T-helper 17 cell (primary cell): ENCODE measurements at places on chromosomes 3 and 15.

DNA sequence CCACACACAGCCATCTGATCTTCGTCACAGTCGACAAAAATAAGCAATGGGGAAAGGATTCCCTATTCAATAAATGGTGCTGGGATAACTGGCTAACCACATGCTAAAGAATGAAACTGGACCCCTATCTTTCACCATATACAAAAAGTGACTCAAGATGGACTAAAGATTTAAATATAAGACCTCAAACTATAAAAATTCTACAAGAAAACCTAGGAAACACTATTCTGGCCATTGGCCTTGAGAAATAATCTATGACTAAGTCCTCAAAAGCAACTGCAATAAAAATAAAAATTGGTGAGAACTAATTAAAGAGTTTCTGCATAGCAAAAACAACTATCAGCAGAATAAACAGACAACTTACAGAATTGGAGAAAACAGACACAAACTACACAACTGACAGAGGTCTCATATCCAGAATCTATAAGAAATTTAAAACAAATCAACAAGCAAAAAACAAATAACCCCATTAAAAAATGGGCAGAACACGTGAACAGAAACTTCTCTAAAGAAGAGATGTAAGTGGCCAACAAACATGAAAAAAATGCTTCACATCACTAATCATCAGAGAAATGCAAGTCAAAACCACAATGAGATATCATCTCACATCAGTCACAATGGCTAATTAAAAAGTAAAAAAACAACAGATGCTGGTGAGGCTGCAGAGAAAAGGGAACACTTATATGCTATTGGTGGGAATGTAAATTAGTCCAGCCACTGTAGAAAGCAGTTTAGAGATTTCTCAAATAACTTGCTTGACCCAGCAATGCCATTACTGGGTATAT, 104.0 kb downstream of the NR1I2 start:
- no peak for DNase-seq

DNA sequence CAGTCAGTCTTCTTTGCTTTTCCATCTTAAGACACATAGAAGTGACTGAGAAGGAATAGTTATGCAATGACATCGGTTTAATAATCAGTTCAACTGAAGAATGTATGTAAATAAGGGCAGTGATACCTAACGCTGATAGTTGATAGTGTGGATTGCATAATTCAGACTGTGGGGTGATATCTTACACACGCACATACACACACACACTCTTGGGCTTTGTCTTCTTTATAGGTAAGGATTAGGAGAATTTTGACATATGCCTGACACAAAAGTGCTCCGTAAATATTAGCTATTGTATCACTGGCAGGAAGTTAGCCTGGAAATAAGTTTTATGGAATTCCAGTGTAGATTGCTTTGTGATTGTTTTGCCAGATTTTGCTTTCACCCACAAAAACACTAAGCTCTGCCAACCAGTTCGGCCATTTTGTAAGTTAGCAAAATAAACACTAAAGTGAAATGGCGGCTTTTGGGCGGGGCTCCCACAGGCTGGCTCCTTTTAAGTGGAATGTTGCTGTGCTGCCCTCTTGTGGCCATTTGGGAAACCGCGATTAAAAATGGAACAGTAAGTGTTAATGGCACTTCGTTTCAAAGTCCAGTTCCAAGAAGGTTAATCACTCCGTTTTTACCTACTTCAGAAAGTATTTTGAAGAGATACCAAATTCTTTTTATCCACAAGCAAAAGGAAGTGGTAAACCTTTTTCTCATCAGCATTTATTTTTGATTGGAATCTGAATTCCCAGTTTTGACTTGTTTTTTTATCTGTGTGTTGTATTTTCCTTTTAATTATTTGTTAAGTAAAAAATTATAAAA, 17.7 kb downstream of the CHD2 start:
- peak; percentile 88 for DNase-seq

DNA sequence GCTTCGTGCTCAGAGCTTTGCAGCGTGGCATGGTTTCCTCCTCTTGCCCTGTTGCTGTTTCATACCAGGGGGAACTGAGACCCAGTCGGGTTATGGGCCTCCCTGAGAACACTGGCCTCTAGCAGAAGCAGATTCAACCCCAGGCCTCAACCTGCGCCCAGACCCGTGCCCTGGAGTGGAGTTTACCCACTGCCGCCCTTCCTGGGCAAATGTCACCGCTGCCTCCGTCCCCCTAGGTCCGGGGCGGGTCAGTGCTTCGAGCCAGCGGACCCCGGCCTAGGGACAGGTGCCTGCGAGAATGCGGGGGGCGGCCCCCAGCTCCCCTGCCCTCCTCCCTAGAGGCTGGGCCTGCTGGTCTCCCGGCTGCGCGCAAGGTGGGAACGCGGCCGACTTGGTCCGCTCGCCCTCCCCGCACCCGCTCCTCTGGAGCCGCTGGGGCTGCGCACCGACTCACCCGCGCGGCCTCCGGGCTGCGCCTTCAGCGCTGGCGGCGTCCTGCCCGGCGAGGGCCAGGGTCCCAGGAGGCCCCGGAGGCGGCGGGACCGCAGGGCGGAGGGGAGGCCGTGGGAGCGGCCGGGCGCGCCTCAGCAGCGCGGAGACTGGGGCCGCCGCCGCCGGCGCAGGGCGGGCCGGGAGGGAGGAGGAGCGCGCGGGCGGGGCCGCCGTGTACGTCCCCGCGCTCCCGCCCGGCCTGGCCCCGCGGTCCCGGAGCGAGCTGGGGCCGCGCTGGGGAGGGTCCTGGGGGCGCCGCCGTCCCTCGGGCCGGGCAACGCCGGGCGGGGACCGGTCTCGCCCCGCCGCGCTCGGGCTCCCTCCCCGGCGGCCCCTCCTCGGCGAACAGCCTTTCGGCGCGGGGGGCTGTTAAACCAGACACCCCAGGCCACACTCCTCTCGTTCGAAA, at the start of gene PIGZ:
PIGZ (minus strand) TSS at position 601 of the 901 bp plus-strand sequence. CDS start 16,802 bp downstream, outside the sequence.
- peak; percentile 21 for DNase-seq

DNA sequence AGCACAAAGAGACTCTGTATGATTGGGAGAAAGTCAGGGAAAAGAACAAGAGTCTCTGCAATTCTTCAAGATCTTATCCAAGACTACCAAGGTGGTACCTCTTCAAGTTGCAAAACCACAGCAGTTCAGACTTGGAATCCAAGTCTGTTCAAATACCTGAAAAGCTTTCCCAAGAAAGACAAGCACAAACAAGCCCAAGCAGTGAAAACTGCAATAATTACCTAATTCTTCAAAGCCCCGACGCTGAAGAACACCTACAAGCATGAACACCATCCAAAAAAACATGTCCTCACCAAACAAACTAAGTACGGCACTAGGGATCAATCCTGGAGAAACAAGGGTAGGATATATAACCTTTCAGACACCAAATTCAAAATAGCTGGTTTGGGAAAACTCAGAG, 299.3 kb upstream of the ALCAM start:
- DNase-seq = no peak

GRCh38 chr15:68312701-68313204, 35.2 kb downstream of the FEM1B start:
- no peak for DNase-seq

GRCh38 chr3:123582315-123582714, 2.5 kb downstream of the HACD2 start:
- DNase-seq = no peak

GRCh38 chr3:2770451-2770850, 339.7 kb downstream of the IL5RA start:
- no peak for DNase-seq

DNA sequence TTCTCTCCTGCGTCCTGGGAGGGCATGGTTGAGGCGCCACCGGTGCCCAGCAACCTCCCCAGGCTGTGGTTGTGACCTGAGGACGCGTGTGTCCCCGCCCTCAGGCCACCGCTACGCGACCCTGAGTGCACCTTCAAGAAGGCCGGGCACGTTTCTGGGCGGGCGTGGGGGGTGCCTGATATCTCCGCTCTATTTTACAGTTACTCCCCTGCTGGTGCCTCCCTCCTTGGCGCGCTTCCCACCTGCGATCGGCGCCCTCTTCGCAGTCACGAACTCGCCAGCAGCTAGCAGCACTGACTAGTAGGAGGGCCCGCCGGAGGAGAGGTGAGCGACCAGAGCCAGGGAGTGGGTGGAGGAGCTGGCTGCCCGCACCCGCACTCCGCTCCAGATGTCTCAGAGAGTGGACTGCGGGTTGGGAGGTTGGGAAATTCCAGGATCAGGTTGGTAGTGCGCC, 43.2 kb upstream of the POLG start:
- no peak for DNase-seq

DNA sequence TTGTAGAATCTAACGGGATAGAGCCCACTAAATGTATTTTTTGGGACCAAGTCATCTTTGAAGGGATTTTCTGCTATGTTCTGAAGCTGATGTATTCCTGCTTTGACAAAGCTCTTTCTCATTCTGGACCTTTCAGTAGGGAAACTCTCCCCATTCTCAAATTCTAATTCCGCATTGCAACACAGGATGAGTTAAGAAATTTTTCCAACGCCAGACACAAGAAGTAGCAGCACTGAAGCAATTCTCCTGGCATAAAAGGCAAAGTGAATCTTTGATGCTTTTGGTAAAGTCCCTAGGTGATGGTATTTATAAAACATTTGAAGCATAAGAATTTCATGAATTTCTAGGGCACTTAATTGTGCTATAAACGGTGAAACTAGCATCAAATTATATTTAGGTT, 76.8 kb downstream of the ZPLD1 start:
- no peak for DNase-seq

DNA sequence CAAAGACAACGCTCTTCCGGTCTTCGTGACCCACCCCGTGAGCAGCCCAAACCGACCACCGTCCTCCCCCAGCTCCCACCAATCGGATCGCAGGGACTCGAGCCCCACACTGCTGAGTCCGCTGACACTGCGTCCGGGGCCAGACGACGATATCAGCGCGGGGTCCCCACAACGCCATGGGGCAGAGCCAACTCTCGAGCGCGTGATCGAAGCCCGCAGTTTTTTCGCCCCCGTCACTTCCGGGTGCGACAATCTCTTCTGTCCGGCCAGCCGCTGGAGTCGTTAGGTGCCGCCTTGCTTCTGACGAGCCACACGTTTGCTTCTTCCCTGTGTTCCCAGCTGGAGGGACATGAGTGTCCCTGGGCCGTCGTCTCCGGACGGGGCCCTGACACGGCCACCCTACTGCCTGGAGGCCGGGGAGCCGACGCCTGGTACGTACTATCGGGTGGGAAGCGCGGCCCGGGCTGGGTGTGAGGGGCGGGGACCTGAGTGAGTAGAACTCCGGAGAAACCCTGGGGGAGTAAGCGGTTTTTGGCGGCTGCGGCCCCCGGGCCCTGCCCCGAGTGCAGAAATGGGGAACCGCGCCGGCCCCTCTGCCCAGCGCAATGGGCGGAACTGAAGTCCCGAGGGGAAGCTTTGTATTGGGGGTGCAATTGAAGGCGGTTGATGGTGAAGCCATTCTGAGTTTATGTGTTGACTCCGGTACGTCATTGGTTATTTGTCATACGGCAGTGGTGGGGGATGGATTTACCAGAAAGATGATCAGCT, at the start of gene BLOC1S6:
BLOC1S6 (plus strand) TSS at position 285 of the 768 bp plus-strand sequence; CDS start at position 350, 65 bp downstream.
- peak; percentile 77 for DNase-seq
